GM04503 (cell line): ENCODE measurements at places on chromosomes 2 and 18.

GRCh38 chr2:125857971-125858794 lies 797.8 kb upstream of the GYPC start:
- DNase-seq, result no peak

GRCh38 chr2:151670346-151670745 lies 63.9 kb downstream of the NEB start:
- no peak for DNase-seq

DNA sequence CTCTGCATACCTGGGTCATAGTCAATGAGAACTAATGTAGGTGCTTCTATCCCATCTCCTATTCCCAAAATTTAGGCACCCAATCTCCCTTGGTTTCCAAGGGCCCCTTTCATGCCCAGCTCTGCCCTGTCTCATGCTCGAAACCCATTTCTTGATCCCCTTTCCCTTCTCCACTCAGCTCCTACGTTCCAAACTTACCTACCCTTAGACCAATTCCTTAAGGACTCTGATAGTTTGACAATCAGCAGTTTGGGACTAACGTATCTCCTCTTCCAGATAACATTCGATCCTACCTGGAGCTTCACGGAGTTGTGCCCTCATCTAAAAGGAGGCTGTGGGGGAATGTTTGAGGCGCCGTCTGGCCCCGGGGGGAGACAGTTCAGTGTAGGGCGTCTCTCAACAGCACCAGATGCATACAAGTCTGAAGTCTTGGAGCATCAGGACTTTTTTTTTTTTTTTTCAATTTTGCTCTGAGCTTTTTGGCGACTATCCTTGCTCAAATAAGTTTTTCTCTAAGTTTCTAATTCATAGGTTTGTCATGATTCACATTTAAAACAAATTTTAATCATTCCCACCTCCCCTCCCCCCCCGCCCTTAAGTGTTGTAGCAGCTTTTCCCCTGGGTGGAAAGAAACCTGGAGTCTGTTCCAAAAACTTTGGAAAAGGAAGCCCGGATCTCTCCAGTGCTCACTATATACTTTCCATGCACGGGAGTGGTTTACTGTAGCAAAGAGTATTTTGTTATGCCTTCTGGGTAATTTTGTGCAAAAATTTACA lies 141.2 kb upstream of the LGALSL start:
- no peak for DNase-seq

DNA sequence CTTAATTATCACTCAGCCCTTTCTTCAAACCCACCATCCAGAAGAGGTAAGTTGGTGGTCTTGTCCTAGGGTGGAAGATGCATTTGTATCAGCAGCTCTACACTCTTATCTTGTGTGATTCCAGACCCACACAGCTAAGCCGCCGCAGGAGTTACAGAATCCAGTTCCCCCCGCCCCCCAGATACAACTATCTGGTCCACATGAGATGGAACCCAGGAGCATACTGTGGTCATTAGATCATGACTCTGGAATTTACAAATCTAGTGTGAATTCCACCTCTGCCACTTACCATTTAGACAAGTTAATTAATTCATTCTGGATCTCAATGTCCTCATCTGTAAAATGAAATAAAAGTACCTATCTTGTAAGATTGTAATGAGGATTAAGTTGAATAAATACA lies 486.4 kb downstream of the BCL11A start:
- DNase-seq, result no peak

DNA sequence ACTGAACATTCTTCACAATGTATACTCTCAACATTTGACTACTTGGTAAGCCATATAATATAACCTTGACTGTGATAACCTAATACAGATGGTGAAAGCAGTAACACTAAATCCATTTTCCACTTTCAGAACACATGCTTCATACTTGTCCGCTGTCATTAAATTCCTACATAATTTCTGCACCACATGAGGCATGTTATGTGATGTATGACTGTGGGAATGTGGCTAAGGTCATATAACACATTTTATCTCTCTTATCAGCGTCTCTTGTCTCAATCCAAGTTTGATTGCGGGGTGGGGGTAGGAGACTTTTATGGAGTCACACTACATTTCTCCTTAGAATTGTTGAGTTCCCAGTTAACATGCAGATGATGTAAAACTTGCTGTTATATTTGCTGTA lies 110.9 kb downstream of the MTCL1 start:
- DNase-seq, result no peak

DNA sequence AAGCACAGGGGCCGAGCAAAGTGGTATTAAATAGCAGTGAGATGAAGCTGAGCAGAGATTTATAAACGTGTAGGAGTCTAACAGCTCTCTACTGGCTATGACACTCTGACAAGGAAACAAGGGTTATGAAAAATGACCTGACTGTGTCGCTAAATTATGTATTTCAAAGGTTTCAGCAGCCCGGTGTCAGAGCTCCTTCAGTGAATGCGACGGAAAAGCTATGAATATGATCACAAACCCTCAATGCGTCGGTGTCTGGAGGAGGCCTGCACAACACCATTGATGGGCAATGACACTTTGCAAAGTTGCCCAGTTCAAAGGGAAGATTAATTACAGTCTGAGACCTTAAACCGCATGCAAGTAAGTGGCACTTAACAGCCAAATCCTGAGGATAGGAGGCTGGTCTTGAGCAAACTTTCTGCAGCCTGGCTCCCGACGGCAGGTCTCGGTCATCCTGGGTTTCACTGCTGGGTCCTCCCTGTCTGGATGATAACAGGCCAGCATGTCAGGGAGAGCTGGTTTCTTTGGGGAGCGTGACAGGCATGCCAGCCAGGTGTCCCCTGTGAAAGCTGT lies 615.1 kb upstream of the SALL3 start:
- no peak for DNase-seq

- DNase-seq, result no peak
These were observed 67.0 kb downstream of the PIGN start for GRCh38 chr18:62119884-62120283.
